Progenitor cell of endocrine pancreas (in vitro differentiated cells): ENCODE measurements at places on chromosomes 5 and 9.

DNA sequence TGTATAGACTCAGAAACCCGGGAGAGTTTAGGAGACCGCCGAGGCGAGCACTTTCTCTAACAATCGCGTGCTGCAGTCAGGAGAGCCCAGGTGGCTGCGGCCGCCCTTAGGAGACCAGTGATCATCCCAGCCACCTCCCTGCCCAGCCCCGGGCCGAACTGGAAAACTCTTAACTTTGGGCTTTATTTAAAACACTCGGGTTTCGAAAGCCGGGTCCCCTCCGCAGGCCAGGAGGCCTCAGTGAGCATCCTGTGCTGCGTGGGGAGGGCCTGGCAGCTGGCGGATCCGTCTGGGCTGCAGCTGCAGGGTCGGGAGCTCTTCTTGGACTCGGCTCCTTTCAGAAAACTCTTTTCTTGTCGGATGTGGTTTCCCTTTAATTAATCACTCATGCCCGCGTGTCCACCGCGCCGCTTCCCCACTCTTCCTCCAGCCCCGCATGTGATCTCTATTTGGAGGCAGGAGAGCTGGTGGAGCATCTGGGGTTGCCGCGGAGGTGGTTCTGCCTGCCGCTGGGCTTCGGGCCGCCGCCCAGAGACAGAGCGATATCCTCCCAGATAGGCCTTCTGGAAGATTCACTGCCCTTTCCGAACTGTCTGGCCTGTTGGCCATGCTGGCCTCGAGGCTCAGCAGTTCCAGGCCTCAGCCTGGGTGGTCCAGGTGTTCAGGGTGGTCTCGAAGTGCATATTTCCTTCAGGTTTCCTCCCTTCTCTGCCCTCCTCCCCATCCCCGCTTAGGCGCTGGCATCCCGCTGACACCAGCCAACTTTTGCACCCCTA, 59.5 kb downstream of the TMEM174 start:
- H3K27ac ChIP-seq: no peak overlapping the region
- DNase-seq: no peak
- no peak overlapping the region for H3K4me3 ChIP-seq
- peaks cover 92% of the 10 kb centered on the region for H3K27me3 ChIP-seq

DNA sequence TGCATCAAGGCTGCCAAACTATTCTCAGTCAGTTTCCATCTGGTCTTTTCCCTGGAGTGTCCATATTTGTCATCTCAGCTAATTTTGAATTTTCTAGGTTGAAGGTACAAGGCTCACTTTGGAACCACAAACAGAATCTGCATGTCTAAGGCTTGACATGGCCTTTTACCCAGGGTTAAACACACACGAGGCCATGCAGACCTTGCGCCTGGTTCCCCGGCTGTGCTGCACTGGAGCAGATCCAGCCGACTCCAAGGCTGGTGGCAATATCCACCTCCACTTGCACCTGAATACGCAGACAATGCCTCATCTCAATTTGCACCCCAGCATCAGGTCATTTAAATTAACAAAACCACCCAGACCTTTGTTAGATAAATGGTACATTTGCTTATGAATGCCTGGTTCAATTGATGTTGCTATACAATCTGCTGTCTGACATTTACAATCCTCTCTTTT, 276.2 kb downstream of the HSPA4 start:
- no peaks in the 10 kb centered on the region for H3K36me3 ChIP-seq
- DNase-seq: no peak
- H3K4me3 ChIP-seq: no peak overlapping the region
- H3K4me1 ChIP-seq: peaks cover 2% of the 10 kb centered on the region
- H3K27me3 ChIP-seq: peaks cover 12% of the 10 kb centered on the region
- no peak overlapping the region for H3K27ac ChIP-seq

GRCh38 chr5:147892696-147893296, 13.5 kb downstream of the C5orf46 start:
- no peaks in the 10 kb centered on the region for H3K27me3 ChIP-seq
- DNase-seq: peak; percentile 15
- no peak overlapping the region for H3K4me3 ChIP-seq
- peak overlapping the region; percentile 6 for H3K27ac ChIP-seq
- no peaks in the 10 kb centered on the region for H3K36me3 ChIP-seq

- DNase-seq: no peak
- H3K4me3 ChIP-seq: no peak overlapping the region
- no peaks in the 10 kb centered on the region for H3K4me1 ChIP-seq
- H3K36me3 ChIP-seq: no peaks in the 10 kb centered on the region
- no peak overlapping the region for H3K27ac ChIP-seq
Measured at GRCh38 chr9:68427216-68427977, 71.0 kb downstream of the PGM5 start.

DNA sequence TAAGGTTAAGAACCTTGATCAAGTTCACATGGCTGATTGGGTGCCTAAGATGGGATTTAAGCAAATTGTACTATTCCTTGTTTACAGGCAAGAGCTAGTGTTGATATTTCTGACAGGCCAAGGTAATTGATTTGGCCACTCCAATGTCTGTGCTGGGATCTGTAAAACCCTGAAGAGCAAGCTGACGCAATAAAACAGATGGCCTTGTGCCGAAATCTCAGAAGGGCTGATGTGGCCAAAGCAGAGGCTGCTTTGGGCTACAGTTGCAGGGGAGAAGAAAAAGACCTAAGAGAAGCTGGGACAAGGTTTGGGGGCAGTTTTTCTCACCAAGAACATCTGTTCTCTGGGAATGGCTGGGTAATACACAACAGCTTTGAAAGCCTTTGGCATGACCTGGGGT, 463.2 kb upstream of the ZNF608 start:
- H3K4me3 ChIP-seq: no peak overlapping the region
- H3K4me1 ChIP-seq: peaks cover 23% of the 10 kb centered on the region
- no peaks in the 10 kb centered on the region for H3K36me3 ChIP-seq
- DNase-seq: no peak
- no peaks in the 10 kb centered on the region for H3K27me3 ChIP-seq
- no peak overlapping the region for H3K27ac ChIP-seq

- no peak for DNase-seq
- no peaks in the 10 kb centered on the region for H3K27me3 ChIP-seq
- peaks cover 3% of the 10 kb centered on the region for H3K4me1 ChIP-seq
- no peaks in the 10 kb centered on the region for H3K36me3 ChIP-seq
Measured at GRCh38 chr9:10562581-10563343, 50.0 kb downstream of the PTPRD start.

DNA sequence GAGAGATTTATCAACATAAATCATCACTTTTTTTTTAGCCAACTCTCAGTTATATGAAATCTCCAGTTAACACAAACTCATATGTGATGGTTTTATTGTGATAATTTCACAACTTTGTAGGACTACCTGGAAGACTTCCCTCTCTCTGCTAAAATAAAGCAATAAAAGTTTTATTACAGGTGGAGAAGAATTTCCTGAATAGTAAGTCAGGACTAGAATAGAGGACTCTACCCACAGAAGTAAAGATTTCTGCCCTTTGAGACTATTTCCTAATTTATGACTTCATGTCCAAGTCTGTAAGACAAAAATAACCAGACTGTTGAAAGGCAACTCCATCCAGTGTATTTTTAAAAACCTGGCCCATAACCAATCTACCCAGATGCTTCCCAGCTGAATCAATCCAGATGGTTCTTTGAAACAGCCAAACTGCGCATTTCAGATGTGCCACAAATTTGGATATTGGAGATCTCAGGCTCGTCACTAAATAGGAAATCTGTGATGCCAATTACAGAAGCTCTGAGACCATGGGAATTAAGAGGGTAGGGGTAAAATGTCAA, 234.0 kb upstream of the NMUR2 start:
- H3K36me3 ChIP-seq: no peaks in the 10 kb centered on the region
- no peaks in the 10 kb centered on the region for H3K27me3 ChIP-seq
- peaks cover 26% of the 10 kb centered on the region for H3K4me1 ChIP-seq

GRCh38 chr5:173396311-173396993, 68.2 kb upstream of the STC2 start:
- H3K27ac ChIP-seq: no peak overlapping the region
- no peaks in the 10 kb centered on the region for H3K36me3 ChIP-seq
- no peak overlapping the region for H3K4me3 ChIP-seq
- H3K27me3 ChIP-seq: peaks cover 7% of the 10 kb centered on the region
- no peaks in the 10 kb centered on the region for H3K4me1 ChIP-seq
- DNase-seq: no peak

DNA sequence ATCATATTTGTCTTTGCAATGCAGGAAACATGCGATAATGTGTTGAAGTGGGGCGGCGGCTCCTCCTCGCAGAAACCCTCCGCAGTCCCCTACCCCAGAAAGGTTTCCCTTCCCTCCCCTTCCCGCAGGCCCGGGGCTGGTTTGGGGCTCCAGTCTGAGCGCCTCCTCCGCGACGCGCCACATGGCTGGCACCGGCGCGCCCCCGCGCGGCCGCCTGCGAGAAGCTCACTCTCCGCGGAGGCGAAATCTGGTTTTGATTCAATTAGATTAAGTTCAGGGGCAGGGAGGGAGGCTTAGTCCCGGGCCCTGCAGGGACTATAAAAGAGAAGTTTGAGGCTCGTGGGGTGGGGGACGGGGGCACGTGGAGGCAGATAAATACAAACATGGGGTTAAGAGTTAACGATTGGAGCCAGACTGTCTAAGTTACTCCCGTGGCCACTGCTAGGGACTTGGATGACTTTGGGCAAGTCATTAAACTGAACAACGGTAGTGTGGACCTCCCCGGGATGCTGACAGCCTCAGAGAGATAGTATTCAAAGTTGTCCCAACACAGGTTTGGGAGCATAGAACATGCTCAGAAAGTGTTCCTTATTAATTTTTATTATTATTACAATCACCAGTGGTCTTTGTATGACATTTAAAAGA, 69.4 kb downstream of the MSX2 start:
- no peak overlapping the region for H3K4me3 ChIP-seq
- H3K36me3 ChIP-seq: no peaks in the 10 kb centered on the region
- peak; percentile 63 for DNase-seq

DNA sequence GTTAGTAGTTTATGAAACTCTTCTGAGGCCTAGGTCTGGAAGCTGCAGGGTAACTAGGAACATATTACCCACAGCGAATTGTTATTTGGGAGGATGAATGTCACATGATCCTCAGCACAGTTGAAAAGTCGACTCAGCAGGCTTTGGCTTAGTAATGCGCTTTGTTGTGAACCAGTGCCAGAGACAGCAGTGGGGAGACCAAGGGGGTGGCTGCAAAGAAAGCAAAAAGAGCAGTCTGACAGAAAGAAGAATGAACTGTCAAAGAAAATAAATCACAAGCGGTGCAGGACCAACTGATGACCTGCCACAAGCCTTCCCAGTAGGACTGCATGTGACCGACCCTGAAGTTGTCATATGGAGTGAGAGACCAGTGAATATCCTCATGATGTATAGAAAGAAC, 170.0 kb downstream of the CCDC171 start:
- no peak overlapping the region for H3K4me3 ChIP-seq
- no peak for DNase-seq
- no peaks in the 10 kb centered on the region for H3K36me3 ChIP-seq

DNA sequence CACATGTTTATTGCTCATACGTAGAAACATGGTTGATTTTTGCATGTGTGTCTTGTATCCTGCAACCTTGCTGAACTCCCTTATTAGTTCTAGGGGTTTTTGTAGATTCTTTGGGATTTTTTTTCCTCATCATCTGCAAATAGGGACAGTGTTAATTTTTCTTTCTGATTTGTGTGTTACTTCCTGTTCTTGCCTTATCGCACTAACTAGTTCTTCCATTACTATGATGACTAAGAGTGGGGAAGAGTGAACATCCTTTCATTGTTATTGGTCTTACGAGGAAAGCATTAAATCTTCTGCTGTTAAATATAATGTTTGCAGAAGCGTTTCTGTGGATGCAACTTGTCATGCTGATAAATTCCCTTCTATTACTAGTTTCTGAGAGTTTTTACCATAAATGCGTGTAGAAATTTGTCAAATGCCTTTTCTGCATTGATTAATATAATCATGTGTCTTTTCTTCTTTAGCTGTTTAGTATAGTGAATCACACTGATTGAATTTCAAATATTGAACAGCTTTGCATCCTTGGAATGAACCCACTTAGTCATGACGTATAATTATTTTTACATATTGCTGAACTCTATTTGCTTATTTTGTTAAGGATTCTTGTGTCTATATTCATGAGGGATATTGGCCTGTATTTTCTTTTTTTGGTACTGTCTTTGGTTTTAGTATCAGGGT, 32.1 kb upstream of the RNF130 start:
- no peaks in the 10 kb centered on the region for H3K27me3 ChIP-seq
- peaks cover 2% of the 10 kb centered on the region for H3K36me3 ChIP-seq
- no peaks in the 10 kb centered on the region for H3K4me1 ChIP-seq
- no peak overlapping the region for H3K4me3 ChIP-seq
- DNase-seq: no peak

DNA sequence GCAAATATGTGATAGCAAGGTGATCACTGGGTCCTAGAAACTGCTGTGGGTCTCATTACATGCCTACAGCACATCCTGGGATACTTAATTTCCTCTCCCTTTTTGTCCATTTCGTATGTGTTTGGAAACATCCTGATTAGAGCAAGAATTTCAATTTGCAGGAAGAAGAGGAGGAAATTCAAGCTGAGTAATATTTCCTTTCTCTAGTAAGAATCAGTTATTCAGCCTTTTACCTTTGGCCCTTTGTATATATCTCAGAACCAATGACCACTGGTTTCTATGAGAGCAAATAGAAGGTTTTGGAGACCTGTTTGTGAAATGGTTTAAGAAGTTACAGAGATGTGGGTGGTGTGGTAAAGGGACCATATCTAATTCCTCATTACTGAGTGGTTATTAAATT, 171.6 kb downstream of the RMI1 start:
- H3K4me3 ChIP-seq: no peak overlapping the region
- no peak overlapping the region for H3K27ac ChIP-seq
- no peak for DNase-seq
- H3K36me3 ChIP-seq: no peaks in the 10 kb centered on the region

DNA sequence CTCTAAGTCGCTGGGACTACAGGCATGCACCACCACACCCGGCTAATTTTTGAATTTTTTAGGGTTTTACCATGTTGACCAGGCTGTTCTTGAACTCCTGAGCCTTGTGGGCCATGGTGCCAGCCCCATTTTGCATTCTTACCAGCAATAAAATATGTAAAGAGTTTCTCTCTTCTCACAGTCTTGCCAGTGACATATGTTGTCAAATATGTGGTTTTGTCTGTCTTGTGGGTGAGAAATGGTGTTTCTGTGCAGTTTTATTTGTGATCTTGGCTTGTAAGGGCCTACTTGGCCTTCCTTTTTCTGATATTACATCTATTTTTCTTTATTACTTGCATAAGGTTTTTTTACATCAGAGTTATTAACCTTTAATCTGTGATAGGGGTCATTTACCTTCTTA, 47.1 kb downstream of the SPIN1 start:
- no peak for DNase-seq
- no peak overlapping the region for H3K4me3 ChIP-seq
- peak overlapping the region; percentile 19 for H3K27ac ChIP-seq
- H3K36me3 ChIP-seq: peaks cover 41% of the 10 kb centered on the region
